ENCODE measurements at places on chromosomes 7 and 10.

DNA sequence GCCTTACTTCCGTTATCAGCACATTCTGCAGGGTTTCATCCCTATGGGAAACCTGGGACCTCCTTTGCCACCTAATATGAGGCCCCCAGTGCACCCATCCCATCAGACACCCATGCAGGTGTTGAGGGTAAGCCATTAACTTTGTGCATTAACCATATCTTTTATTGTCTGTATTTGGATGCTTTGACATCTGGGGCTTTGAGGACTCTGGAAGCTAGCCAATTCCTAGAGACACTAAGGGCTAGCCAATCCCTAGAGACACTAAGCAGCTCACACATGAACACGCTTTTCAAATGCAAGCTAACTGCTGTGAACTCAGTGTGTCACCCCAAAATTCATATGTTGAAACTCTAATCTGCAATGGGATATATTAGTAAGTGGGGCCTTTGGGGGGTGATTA, 272.5 kb upstream of the COBL start:
- DNase-seq, result no peak

GRCh38 chr10:111083222-111084095, 6.6 kb downstream of the ADRA2A start:
- DNase-seq, result no peak

- no peak for DNase-seq
Observed at GRCh38 chr7:50852901-50853300, 70.2 kb upstream of the GRB10 start.

DNA sequence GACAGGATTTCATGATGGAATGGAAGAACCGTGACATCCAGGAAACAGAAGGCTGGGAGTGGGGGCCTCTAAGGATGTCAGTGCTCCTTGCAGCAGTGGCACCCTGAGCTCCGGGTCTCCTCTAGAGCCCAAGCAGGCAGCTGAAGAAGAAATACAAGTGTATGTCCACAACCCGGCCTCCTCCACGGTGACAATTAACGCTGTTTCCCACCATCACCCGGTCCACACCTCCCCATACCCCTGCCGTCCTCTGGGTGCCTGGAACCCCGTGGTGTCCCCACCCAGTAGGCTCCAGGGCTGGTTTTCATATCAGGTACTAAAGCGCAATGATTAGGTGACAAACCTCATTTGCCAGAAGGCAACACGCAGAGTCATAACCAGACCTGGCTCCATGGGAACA, 30.3 kb downstream of the GRID1 start:
- DNase-seq, result no peak

DNA sequence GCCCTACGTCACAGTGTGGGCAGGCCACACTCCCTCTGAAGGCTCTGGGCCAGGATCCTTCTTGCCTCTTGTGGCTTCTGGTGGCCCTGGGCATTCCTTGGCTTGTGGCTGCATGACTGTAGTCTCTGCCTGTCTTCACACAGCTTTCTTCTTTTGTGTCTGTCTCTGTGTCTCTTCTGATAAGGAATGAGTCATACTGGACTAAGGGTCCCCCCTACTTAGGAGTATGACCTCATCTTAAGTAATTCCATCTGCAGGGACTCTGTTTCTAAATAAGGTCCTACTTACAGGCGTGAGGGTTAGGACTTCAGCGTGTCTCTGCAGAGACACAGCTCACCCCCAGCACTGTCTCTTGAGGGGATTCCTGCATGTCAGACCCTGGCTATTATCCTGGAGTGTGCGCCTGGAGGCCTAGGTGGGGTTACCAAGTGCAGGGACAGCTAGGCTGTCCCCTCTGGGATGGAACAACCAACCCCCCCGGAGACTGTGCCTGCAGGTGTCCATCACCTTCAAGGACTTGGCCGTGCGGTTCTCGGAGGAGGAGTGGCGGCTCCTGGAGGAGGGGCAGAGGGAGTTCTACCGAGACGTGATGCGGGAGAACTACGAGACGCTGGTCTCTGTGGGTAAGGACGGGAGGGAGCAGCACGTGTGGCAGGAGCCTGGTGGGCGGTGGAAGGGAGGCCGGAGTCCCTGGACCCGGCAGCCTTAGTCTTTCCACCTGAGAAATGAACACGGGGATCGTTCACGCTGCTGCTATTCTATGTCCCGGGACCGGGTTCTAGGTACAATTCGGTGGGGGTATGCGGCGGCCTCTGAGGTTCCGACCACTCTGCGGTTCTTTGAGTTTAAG, 54.1 kb downstream of the ZNF467 start:
- no peak for DNase-seq

- DNase-seq, result no peak
Observed at GRCh38 chr10:73889014-73889413, 14.7 kb upstream of the CAMK2G start.

GRCh38 chr7:71326595-71326994, 194.7 kb downstream of the GALNT17 start:
- no peak for DNase-seq

GRCh38 chr7:105309235-105310169, 79.2 kb downstream of the SRPK2 start:
- no peak for DNase-seq

DNA sequence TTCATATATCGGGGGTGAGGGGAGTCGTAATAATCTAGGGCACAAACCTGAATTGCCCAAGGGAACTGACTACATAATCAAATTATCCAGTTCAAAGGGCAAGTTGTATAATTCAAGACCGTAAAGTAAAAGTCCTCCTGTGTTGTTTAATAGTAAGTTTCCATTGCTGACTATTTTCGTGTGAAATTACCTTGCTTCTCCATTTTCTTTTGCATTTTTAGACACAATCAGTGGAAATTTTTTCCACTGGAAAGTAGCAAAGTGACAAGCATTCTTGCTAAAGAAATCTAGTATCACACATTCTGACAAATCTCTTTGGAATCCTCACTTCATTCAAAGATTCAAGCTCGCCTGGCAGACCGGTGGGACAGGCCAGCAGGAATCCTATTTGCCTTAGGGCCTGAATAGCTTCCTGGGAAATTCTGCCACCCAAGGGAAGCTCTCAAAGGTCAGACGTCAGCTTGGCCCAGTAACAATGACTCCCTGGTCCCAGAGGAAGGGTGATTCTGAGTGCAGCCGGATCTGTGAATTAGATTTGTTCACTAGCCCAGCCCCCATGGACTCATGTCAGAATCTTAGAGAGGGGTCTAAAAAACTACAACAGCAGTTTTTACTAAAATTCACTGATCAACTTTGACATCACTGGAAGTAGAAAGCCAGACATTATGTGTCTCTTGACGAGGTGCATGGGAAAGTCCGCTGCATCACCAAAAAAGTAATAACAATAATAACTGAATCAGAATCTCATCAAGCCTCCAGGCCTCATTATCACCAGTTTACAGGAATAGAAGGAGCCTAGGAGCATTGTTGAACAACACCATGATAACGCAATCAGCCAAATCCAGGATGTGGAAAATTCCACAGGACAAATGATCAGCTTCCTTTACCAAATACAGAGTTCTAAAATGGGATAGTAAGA, 161.0 kb downstream of the SKIDA1 start:
- no peak for DNase-seq

DNA sequence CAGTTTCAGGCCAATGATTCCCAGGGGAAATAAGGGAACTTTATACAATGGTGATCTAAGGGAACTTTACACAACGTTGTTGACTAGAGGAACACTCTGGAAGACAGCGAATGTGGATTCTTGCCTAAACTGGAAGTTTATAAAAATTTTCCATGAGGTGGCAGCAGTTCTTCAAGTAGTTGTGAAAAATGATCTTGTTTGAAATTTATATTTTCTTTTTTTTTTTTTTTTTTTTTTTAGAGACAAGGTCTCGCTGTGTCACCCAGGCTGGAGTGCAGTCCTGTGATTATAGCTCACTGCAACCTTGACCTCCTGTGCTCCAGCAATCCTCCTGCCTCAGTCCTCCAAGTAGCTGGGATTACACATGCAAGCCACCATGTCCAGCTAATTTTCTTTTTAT, 32.1 kb upstream of the GTF2I start:
- DNase-seq, result no peak

DNA sequence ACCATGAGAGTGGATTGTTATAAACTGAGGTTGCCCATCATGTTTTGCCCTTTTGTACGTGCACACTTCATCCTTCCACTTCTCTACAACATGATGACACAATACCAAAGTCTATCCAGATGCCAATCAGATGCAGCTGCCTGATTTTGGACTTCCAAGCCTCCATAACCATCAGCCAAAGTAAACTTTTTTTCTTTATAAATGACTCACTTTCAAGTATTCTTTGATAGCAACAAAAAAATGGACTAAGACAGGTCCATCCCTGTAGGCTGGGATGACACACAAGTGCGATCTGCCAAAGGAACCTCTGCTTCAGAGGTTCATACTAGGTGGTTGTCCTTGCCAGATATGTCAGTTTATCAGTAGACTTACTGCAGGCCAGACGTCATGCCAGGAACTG, 320.2 kb upstream of the FZD1 start:
- no peak for DNase-seq

DNA sequence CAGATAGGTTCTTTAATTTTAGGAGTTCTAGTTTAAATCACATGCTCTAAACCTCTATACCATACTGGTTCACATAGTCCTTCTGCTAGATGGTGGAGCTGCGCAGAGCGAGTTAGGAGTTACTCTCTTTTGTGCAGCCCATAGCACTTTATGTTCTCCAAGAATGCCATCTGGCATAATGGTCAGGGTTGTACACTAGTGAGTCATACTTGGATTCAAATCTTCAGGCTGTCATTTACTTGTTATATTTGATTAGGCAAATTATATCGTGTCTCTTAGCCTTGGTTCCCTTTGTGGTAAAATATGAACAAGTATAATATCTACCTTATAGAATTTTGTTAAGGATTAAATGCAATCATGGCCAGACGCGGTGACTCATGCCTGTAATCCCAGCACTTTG, 1078.3 kb downstream of the NRG3 start:
- no peak for DNase-seq

GRCh38 chr7:127532736-127533135, 52.7 kb downstream of the GCC1 start:
- DNase-seq, result no peak

DNA sequence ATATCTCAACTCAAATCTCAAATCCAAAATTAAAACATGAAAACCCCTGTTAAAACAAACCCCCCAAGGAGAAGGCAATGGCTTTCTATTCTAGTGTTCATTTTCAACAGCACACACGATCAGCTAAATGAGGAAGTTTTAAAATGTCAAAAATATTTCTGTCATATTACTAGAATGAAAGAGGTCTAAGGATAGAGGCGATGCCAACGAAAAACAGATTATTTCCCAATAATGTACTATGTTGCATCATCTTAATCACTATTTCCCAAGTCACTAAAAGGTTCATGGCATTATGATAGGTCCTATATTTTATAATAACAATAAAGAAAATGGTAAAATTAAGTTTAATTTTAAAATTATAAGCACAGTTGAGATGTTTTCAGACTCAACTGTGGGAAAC, 10.1 kb downstream of the CNOT4 start:
- DNase-seq, result no peak
